ENCODE measurements at places on chromosomes 6 and 20. TPM values are rescaled to one million over a fixed set of nuclear protein-coding genes. Genes with fewer than 3 reads are reported as not detected.

DNA sequence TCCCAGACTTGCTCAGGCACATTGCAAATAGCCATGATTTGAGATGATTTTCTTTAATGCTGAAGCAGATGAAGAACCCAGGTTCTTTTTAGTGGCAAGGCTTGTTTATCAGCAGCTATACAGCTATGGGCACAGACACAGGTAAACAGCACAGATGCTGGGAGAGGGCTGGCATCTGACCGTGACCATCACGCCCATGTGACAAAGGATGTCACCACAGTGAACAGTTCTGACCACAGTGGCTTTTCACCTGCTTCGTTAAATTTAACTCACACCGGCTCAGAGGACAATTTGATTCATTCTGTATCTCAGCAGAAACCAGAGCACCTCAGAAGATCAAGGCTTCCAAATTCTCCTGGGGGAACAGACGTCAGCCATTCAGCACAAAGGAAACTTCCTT is 142.6 kb downstream of the CDH26 start:
- no peak for DNase-seq

DNA sequence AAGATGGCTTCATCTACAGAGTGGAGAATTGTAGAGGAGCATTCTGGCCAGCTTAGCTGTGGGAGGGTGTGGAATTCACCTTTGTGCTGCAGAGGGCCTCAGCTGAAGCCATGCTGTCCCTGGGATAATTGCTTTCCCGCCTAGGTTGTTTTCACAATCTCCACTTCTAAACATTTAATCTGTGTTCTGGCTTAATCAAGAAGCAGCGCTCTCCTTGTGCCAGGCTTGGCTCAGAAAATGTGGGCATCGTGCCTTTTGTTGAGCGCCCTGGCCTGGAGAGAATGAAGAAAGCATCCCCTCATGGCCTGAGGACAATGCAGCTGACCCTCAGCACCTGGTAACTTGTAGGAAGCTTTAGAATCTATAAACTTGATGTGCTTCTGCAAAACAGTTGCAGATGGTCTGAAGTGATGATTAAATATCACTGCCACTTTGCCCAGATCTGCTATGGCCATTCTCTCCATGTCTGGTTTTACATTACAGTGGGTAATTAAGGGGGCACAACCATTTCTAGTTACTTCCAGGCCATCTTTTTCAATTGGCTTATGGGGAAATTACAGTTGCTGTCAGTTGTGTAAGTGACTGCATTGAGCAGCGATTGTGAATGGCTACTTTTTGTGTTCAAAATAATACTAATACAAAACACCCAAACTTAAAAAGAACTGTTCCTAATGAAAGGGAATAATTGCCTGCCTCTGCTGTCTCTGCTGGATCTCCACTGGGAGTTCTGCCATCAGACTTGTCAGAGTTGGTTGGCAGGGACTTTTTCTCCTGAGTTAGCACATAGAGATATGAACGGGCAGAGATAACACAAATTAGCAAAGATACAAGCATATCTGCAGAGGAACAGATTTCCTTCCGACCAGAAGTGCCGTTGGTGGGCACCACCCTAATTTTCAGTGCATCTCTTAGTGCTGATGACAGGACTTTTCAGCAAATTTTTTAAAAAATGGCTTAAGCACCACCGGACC is 18.4 kb downstream of the CTNNBL1 start:
- no peak for DNase-seq

DNA sequence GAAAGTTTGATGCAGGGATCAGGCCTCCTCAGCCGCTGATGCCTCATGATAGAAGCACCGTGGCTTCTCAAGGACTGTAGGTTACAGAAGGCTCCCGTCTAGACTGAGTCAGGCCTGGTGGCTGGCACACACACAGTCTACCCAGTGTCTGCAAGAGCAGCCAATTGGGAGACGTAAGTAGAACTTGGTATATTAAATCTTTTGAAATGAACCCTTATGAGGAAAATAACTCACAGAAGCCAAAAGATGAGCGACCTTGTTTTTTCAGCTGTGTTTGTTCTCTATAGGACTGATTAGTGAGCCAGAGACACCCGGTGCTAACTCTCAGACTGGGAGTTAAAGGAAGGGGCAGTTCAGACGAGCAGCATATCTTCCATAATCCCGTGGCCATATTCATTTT is 5.9 kb upstream of the PDE10A start:
- DNase-seq, result no peak

GRCh38 chr6:16676978-16677377 is 84.3 kb downstream of the ATXN1 start:
- no peak for DNase-seq

DNA sequence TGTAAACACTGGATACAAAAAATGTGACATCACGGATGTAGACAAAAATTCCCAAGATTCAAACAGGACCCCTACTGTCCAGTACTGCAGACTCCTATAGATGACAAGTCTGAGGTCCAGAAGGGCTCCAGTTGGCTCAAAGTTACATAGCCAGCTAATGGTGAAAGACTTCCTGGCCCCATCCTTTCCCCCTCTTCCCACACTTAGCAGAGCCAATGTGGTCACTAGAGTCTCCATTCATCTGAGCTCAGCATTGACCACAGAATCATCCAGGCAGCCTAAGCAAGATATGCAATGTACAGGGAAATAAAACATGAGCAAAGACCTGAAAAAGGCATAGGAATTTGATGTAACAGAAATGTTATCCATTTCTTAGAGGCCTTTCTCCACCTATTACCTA is 180.5 kb downstream of the ADAT2 start:
- no peak for DNase-seq

- no peak for DNase-seq
Measured at GRCh38 chr20:32621071-32621890, 36.1 kb upstream of the NOL4L start.

DNA sequence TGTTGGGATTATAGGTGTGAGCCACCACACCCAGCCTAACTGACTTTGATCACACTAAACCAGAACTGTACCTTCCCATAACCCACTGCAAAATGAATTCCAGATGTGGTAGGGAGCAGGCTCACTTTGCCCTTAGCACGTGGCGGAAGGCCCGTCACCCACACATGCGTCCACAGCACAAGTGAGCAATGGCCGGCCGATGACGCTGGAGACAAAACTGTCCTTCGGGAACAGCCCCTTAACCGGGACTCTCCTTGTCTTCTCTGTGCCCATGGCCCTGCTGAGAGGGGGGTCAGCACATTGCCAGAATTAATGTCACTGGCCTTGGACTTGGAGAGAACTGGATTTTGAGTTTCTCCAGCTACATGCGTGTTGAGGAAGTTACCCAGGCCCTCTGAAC is 107.2 kb downstream of the TOX2 start:
- DNase-seq, result no peak

RIPPLY2 gene
- not detected for total RNA-seq

FITM2 gene
- total RNA-seq, result 12.6 TPM

AKIRIN2 gene
- 56.6 TPM for total RNA-seq

WFDC12 gene
- total RNA-seq, result 1.8 TPM
